ENCODE measurements at places on chromosomes 4 and X. TPM values are rescaled to one million over a fixed set of nuclear protein-coding genes. Genes with fewer than 3 reads are reported as not detected.

- DNase-seq: peak; percentile 23
Observed at GRCh38 chr4:25180524-25181131, 20.4 kb upstream of the SEPSECS start.

DNA sequence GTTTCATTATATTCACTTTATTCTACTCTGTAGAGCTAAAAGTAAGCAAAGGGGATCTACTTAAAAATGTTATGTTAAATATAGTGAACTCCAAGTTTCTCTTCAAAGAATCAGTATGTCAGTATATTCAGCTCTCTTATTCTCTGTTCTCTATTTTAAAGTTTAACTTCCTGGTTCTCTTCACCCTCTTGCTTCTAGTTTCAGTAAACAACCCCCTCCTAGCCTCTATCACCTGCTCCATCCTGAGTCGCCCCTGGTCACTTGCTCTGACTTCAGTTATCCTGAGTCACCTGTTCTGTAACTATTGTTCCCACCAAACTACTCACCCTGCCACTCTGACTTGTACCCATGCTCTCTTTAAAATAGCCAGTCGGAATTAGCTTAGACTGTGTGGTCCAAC lies 180.9 kb upstream of the AADAT start:
- DNase-seq: no peak

DNA sequence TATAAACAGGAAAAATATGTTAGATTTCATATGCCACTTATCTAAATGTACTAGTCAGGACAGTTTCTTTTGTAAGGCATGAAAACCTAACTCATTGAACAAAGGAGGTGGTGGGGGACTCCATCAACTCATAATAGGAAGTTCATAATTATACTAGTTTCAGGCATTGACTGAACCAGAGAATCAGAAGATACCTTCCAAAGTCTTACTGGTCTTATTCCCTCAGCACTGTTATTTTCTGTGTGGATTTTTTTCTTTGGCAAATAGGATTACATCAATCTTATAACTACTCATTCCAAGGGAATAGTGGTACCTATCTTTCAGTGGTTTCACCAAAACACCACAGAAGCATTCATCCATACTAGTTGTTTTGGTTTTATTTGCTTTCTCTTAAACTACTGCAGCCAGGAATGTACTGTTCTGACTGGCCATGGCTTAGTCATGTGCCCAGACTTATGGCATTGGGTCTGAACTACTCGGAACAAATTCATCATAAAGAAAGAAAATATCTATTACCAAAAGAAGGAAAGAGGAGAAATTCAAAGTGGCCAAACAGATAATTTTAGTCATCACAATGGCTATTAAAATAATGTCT lies 273.9 kb downstream of the ARAP2 start:
- no peak for DNase-seq

GRCh38 chr4:145545538-145546174 lies 64.0 kb downstream of the SMAD1 start:
- peak; percentile 71 for DNase-seq

DNA sequence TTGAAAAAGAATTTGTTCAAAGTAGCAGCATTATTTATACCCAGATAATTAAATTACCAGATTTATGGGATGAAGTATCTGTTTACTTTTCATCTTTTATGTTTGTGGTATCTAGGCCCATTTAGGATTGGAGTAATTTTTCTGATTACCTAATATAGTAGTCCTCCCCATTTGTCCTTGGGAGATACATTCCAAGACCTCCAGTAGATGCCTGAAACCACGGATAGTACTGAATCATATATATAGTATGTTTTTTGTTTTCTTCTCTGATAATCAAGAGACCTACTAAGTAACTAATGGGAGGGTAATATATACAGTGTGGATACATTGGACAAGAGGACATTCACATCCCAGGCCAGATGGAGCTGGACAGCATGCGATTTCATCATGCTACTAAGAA lies 30.7 kb upstream of the PTPN13 start:
- DNase-seq: no peak

Gene WFS1
- 32.4 TPM for polyA plus RNA-seq

DNA sequence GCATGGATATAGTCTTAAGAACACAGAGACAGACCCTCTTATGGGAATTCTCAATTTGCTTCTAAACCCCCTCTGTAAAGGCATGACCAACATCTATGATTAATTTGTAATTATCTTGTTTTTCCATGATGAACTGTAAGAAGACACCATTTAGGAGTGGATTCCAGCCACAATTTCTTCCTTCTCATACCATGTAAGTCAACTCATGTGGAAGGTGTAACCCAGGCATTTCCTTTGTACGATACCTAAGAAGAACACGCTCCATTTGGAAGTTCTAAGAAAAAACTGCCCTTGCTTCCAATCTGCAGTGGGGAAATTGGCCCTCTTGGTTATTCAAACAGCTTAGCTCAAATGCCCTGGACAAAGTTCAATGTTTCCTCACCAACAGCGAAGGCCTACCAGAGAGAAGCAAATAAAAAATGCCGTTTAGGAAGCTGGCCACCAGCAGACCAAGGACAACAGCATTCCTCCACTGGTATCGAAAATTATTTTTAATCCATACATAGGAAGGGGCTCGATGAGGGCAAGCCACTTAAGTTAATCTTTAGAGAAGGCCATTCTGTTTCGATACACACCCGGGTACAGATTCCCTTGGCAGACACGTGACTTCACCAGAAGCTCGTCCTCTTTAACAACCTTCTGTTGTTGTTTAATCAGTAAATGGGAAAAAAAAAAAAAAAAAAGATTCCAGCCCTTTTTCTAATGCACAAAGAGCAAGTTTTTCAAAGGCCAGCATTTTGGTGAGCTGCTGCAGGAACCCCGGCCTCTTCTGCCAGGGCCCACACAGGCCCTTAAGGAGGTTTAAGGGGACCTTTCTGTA lies 2.6 kb downstream of the DHRSX start:
- peak; percentile 84 for DNase-seq

Gene ARX
- 1.8 TPM for polyA plus RNA-seq

Gene SH3RF1
- 30.1 TPM for polyA plus RNA-seq

DNA sequence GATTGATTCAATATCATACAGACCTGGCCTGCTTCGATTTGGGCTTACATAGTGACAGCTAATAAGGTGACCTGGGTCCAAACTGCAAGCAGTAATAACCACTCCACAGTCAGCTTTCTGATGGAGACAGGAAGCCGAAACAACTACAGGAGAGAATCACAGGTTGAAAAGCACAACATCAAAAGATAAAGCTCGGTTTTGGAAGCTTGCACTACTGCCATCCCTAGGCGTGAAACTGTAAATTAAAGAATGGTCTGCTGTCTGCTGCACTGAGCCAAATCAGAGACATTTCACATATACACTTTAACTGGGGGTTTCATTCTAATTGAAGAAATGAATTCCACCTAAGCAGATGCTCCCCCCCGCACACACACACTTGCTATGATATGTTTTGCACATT lies 116.3 kb downstream of the DHX15 start:
- no peak for DNase-seq

- no peak for DNase-seq
Observed at GRCh38 chrX:129039176-129039575, 484.1 kb downstream of the SMARCA1 start.

DNA sequence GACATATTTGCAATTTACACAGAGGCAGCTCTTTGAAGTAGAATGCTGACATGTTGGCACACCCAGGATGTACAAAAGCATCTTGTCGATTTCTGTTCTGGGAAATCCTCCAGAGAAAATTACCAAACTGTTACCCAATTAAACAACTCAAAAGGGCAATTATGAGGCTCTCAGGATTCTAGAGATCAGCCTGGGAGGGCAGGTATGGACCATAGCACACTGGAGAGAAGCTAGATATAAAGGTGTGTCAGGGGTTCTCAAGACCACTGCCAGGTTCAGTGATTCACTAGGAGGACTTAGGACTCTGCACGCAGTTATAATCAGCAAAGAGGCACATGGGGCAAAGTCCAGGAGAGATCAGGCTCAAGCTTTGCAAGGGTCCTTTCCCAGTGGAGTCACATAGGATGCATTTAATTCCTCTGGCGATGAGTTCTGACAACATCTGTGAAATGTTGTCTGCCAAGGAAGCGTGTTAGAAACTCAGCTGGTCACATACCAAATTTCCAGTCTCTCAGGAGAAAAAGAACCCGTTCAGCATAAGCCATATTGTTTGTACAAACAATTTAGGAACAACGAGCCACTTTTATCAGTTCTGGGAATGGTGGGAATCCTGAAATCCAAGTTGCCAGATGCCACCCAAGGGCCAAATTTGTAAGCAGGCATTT lies 100.8 kb downstream of the SYTL5 start:
- peak; percentile 80 for DNase-seq

GRCh38 chrX:32778965-32779364 lies 432.4 kb downstream of the DMD start:
- DNase-seq: no peak

Gene GAGE12E
- polyA plus RNA-seq: not detected

Gene RIPPLY1
- polyA plus RNA-seq: 0.81 TPM

GRCh38 chrX:27446423-27446822 lies 16.7 kb downstream of the PPP4R3C start:
- no peak for DNase-seq

- DNase-seq: no peak
Observed at GRCh38 chr4:70833675-70834074, 6.0 kb downstream of the GRSF1 start.

DNA sequence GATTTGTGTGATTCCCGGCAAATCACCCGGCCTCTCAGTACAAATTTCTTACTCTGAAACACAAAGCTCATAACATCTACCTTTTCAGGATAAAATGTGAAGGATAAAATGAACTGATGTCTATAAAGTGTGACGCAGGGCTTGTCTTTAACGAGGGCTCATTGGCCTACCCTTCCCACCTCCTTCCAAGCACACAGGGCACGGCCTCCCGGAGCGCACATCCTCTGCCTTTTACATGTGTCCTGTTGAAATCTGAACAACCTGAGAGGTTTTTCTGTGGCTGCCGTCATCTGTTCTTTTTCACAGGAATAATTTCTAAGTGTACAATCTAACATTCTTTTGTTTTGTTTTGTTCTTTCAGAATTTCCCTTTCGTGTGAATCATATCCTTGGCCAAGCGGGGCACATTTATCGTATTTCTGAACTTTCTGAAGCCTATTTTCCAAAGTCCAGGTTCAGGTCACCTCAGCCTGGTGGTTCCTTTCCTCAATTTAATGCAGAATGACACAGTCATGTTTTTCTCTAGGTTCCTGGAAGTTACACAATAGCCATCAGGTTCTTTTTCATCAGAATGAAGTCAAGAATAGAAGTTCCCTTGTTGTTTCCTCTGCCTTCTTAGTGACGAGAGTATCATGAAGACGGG lies 53.1 kb upstream of the SPRY1 start:
- DNase-seq: no peak

DNA sequence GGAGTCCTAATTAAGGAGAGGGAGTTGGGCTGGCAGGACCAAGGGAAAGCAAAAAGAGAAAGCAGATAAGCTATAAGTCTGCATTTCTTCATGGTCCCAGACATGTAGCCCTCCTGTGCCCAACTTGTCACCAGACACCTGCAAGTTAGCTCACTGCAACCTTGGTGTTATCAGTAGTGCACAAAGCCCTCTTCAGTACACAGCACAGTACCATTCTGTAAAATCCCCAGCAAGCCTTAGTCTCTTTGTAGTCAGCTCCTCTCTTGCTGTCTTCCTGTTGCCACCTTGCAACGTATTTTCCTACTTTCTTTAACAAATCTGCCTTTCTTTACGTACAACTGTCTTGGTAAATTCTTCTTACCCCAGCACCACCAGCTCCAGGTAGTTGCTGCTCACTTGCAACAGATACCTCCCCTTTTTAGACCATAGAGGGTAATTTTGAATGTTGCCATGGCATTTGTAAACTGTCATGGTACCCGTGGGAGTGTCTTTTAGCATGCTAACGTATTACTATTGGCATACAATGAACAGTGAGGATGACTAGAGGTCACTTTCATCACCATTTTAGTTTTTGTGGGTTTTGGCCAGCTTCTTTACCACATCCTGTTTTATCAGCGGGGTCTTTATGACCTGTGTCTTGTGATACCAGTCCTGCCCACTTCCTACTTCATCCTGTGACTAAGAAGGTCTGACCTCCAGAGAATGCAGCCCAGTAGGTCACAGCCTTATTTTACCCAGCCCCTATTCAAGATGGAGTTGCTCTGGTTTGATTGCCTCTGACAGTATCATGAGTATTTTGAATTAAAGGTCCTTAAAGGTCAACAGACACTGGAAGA lies 28.3 kb upstream of the AP1S2 start:
- no peak for DNase-seq

DNA sequence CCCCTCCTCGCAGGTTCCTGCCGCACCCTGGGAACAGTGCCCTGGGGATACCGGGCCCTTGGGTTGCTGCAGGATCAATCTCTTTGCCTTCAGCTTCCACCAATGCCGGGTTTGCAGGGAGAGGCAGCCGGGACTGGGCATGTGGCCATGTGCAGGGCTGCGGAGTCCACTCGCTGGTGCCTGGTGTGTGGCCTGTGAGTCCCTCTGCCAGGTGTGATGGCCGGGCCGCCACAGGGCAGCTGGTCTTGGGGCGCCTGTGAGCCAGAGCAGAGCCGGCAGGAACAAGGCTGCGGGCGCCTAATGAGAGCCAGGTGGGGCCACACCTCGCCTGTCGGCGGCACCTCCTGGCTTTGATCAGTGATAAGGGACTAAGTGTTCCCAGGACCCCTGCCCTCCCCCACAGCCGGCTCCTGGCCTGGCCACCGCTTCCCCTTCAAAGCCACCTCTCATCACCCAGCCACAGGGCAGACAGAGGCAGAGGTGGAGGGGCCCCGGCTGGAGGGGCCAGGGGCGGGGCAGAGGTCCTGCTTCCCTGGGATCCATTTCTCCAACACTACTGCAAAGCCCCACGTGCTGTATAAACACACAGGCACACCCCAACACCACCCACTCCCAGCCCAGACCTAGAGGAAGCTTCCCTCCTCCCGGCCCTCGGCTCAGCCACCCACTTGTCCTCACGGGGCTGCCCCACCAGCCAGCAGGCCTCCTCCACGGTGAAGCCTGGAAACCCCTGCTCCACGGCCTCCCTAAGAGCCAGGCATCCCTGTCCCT lies 132.7 kb downstream of the CPZ start:
- peak; percentile 37 for DNase-seq

Gene SYTL5
- 3.6 TPM for polyA plus RNA-seq

- no peak for DNase-seq
Observed at GRCh38 chr4:173269280-173269679, 64.9 kb downstream of the HMGB2 start.

DNA sequence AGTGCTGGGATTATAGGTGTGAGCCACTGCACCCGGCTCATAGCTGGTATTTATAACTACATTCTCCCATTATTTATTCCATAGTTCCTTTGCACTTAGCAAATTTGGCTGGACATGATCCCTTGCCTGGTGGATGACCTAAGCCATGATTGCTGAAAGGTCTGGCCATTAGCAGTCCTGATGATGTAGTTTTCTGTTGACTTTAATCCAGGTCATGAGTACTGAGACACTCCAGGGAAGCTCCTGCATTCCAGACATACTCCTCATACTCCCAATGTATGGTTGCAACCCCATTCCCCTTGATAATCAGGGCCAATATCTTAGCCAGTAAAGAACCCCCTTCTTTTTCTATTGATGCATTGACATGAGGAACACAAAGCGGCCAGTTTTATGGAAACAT lies 24.4 kb upstream of the MGST2 start:
- DNase-seq: no peak

Gene CDS1
- 59.6 TPM for polyA plus RNA-seq

Gene ADGRG2
- 1.4 TPM for polyA plus RNA-seq

- DNase-seq: no peak
Observed at GRCh38 chr4:1763070-1763549, 30.0 kb upstream of the FGFR3 start.
